Activated CD4-positive, alpha-beta T cell treated with anti-CD3 and anti-CD28 coated beads for 36 hours (primary cell): ENCODE measurements at places on chromosomes 4 and X. TPM values are rescaled to one million over a fixed set of nuclear protein-coding genes. Genes with fewer than 3 reads are reported as not detected.
A peak's percentile ranks its signal among the peaks of the same experiment; 100 is the strongest.

- DNase-seq: peak; percentile 49
Measured at GRCh38 chr4:120922381-120923206, at the start of gene PRDM5. PRDM5 (minus strand) TSS chr4:120922726; CDS start chr4:120922608, 118 bp downstream.

Gene FAM9C
- total RNA-seq: not detected

- peak; percentile 63 for DNase-seq
Measured at GRCh38 chr4:56434599-56435139, 746 bp downstream of the PPAT start.

DNA sequence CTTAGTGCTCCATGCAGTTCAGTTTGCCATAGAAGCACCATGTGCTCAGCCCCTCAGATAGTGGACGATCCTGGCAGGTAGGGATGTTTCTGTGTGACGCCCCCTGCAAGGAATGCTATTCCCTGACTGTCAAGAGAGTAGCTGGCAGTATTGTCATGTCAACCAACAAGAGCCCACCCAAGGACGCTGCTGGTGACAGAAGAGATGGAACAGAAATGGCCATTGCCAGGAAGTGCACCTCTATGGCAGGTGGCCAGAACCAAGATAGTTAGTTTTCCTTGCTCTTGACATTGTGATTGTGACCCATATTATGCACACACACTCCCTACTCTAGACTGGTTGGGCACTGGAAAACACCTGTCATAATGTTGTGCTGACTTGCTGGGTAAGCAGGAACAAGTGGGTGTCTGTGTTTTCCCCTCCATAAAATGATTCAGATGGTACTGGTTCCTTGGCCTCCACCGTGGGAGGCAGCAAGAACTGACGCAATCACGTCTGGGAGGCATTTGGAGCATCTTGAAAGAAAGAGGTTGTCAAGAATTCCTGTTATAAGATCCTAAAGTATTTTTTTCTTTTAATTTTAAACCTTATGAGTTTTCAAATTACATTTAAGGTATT, 507.9 kb downstream of the MID1IP1 start:
- peak; percentile 77 for DNase-seq

Gene SATL1
- not detected for total RNA-seq

Gene ETDB
- total RNA-seq: not detected

DNA sequence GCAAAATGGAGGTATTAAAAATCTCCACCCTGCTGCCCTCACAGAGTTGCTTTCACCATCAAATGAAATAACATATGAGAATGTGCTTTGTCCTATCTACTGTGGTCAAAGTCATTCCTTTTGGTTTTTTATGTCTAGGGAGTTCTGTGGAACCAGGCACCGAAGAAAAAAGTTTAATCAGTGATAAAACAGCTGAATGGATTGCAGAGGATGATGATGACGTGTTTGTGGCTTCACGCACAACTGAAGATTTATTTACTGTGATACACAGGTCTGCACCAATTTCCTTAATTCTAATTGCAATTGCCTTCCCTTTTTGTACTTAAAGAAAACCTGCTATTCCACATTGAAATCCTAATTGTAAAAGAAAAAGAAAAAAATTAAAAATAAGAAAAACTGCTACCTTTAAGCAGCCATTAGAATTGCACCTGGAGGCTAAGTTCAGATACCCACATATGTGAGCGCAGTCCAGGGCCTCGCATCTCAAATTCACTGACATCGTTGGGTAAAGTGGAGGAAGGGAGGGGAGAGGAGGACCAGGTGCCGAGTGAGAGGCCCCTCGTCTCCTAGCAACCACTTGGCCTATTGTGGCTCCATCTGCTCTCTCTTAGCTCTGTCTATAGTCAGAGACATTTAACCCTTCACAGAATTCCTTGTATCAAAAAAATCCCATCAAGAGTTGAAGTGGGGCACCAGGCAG, 10.5 kb upstream of the RTL5 start:
- no peak for DNase-seq

GRCh38 chr4:180134091-180134866, 2108.9 kb upstream of the TENM3 start:
- no peak for DNase-seq

- DNase-seq: no peak
Measured at GRCh38 chrX:9535101-9535500, 70.2 kb downstream of the TBL1X start.

DNA sequence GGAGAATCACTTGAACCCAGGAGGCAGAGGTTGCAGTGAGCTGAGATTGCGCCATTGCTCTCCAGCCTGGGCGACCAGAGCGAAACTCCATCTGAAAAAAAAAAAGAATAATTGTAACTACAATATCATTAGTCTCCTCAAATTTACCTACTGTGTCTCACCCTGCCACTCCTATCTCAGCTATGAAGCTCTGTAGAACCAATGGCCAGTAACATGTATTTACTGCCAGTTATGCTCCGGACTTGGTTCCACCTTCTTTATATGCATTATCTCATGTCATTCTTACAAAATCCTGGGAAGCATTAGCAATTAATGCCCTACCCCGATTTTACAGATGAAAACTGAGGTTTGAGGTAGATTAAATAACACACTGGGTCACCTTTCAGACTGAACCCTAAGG, 7.0 kb upstream of the FAT1 start:
- DNase-seq: no peak

DNA sequence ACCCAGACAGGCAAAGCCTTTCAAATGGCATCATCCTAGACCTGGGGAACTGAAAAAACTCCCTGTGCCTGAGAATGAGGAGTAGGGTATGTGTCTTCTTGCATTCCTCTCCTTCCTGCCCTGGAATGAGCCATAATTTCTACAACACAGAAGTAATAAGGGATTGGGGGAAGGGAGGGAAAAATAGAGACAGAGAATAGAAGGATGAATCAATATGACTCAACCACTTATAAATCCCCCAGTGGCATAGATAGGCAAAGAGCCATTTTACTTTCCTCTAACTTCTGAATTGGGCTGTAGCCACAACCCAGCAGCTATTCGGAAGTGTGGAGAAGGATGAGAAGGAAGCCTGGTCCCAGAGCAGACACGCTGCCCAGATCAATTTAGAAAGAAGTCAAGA, 99.9 kb downstream of the NHS start:
- no peak for DNase-seq
